Globus pallidus (tissue), 1 donor: ENCODE measurements at places on chromosomes 7 and 10.

DNA sequence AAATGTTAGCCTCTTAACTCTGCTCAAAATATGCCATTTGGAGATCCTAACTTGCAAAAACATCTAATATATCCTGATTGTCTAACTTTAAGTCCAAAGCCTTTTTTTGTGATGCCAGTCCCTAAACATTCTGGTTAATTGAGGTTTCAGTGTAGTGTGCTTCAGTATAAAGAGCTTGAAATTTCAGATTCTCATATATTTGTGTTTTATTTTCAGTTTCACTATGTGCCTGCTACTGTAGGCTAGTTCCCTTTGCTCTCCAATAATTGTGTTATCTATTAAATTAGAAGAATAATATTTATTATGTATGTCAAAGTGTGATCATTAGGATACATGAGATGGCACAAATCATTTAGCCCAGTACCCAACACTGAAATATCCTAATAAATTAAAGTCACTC is 1361.2 kb downstream of the XPNPEP1 start:
- DNase-seq, result no peak

DNA sequence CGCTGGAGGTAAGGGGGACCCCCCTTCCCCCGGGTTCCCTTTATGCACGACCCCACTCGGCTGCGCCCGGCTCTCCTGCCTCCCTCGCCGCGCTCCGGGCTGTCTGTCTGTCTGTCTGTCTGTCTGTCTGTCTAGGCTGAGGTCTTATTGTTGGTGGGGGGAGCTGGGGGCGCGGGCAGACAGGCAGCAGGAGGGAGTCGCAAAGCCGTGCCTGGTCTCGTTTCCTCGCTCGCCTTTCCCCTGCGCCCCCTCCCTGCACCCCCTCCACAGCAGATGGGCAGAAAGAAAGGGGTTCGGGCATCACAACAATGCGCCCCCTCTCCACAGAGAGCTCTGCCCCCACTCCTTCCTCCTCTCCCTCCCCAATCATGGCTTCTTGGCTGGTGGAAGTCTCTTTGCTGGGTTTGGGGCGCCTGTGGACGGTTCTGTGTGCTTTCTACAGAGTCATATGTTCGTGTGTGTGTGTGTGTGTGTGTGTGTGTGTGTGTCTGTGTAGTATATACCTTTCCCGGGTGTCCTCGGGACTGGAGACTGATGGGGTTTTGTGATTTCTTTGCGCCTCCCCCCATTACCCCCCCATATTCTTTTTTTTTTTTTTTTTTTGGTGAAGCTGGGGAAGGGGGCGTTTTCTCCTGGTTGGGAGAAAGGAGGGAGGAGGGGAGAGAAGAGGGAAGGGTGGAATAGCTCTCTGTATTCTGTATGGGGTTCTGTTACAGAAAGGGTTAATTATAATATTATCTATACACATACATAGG is 1.9 kb downstream of the AUTS2 start:
- no peak for DNase-seq

- DNase-seq, result no peak
These were observed 31.8 kb downstream of the ARHGAP22 start for GRCh38 chr10:48573045-48573444.

- DNase-seq, result no peak
These were observed 253.6 kb downstream of the CNTNAP2 start for GRCh38 chr7:146370171-146370570.

- no peak for DNase-seq
These were observed 164.4 kb upstream of the NAMPT start for GRCh38 chr7:106448992-106449859.

DNA sequence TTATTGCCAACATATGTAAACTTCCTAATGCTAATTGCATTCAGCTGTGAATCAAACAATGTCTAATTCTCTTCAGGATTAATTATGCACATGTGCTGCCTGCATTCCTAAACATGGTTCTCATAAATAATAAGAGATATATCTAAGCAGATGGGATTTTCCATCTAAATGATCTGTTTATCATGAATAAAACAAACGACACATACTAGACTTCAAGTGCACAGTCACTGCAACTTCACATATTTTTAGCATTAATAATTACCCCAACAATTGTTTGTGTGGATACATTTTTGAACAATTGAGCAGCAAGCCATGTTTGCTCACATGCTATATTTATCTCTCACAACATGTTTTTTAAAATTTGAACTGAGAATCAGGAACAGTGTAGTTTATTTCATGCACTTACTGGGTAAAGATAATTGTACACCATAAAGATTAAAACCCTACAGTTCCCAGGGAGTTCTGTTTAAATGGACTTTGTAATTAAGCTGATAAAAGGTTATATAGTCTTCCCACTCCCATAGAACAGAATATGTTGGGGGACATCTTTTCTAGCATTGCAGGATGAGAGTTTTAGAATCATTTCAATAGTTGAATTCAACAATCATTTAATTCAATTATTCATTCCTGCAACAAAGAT is 378.5 kb downstream of the MDFIC start:
- no peak for DNase-seq

GRCh38 chr7:373818-374705 is 84.1 kb downstream of the FOXL3 start:
- DNase-seq, result no peak

GRCh38 chr10:72285972-72286521 is 12.3 kb downstream of the DDIT4 start:
- DNase-seq, result no peak

GRCh38 chr7:74441801-74442200 is 11.9 kb upstream of the GTF2IRD1 start:
- no peak for DNase-seq

- DNase-seq, result no peak
These were observed 49.0 kb downstream of the ALOX5 start for GRCh38 chr10:45422866-45423659.
